ENCODE measurements at places on chromosomes 16 and 17.

GRCh38 chr17:35046740-35047283 is 16.7 kb downstream of the RFFL start:
- DNase-seq: no peak

GRCh38 chr17:39602533-39603303 is 5.0 kb downstream of the NEUROD2 start:
- no peak for DNase-seq

DNA sequence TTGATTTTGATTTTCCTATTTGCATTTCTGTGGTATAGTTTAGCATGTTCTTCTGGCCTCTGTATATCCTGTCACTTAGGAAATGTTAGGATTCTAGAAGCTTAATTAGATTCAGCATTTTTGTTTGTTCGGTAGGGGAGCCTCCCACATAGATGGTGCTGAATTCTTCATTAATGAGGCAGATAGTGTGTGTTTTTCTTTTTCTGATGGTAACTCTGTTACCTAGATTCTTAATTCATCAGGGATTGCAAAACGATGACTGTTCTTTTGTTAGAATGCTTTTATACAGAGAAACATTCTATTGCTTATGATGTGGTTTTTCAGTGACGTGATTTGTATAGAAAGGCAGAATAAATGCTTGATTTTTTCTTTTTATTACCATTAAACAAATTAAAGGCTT is 19.0 kb downstream of the BANP start:
- no peak for DNase-seq

GRCh38 chr17:10247810-10248209 is 49.4 kb upstream of the GAS7 start:
- no peak for DNase-seq
